ENCODE measurements at places on chromosomes 6 and 20. TPM values are rescaled to one million over a fixed set of nuclear protein-coding genes. Genes with fewer than 3 reads are reported as not detected.

DNA sequence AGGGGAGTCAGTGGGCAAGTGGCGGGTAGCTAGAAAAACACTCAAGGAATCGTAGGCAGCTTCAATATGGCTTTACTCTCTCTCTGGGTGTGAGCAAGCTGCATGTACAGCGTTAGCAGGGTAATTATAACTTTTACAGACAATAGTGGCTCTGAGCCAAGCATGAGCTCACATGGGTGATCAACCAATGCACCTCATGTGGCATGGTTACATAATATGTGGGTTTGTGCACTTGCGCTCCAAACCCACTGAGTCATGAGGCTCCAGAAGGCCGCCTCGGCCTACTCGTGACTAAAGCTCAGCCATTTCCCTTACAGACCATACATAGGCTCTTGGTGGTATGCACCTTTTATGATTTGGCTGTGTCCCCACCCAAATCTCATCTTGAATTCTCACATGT is 78.4 kb upstream of the FBXL4 start:
- no peak for DNase-seq

DNA sequence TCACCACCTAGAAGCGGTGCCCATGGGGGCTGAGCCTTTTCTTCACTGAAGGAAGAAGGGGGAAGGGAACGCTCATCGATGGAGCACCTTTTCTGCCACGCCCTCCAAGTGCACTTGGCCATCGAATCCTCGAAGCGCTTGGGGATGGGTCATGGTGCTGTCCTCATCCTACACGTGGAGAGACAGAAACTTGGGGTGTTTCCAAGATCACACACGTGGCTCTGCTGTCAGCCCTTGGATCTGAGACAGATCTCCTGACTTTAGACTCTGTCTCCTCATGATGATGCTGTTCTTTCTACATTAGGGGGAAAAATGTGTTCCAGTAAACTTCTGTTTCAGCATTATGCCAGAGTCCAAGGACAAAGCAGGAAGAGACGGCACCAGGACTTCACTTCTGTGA is 78.5 kb downstream of the SYNDIG1 start:
- no peak for DNase-seq

GRCh38 chr20:905396-905961 is 10.7 kb downstream of the ANGPT4 start:
- DNase-seq: no peak

- no peak for DNase-seq
Measured at GRCh38 chr6:21312118-21312517, 281.4 kb upstream of the SOX4 start.

GRCh38 chr6:109644131-109644530 is 46.9 kb downstream of the AK9 start:
- no peak for DNase-seq

DNA sequence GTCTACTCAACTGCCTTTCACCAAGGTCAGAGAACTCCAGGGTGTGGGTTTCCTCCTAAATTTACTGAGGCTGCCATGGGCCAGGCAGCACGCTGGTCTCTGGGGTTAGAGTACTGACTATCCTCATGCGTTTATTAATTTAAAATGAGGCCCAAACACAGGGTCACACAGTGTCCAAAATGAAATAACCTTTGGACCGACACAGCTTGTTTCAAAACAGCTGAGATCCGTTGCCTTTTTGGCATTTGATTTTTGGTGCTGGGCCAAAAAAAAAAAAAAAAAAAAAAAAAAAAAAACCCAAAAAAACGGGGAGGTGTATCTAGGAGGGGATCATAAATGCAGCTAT is 14.6 kb upstream of the TOX2 start:
- DNase-seq: no peak

- no peak for DNase-seq
Measured at GRCh38 chr6:13490402-13490801, 3.0 kb upstream of the GFOD1 start.

GRCh38 chr6:135493218-135493961 is 4.2 kb downstream of the AHI1 start:
- DNase-seq: no peak

DNA sequence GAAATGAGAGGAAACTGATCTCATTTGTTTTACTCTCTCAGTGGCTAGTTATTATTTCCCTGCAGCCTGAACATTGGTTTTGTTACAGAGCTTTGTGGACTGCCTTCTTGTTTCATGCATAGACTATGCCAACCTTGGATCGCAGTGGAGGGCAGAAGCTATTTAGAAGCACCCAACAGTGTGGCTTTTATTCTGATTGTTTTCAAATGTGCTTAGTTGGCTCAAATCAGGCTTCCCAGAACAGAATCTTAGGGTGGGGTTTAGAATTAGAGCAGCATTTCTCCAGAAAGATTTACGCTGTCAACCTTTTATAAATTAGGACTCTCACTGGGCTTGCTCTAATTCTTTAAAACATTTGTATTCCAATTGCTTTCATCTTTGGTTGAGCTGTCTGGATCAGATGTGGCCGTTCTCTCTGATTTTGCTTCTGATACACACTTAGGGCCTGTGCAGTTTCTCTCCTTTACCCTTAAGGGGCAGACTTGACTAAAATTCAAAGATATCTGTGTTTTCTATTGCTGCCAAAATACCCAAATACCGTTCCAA is 210.3 kb downstream of the BCKDHB start:
- no peak for DNase-seq

DNA sequence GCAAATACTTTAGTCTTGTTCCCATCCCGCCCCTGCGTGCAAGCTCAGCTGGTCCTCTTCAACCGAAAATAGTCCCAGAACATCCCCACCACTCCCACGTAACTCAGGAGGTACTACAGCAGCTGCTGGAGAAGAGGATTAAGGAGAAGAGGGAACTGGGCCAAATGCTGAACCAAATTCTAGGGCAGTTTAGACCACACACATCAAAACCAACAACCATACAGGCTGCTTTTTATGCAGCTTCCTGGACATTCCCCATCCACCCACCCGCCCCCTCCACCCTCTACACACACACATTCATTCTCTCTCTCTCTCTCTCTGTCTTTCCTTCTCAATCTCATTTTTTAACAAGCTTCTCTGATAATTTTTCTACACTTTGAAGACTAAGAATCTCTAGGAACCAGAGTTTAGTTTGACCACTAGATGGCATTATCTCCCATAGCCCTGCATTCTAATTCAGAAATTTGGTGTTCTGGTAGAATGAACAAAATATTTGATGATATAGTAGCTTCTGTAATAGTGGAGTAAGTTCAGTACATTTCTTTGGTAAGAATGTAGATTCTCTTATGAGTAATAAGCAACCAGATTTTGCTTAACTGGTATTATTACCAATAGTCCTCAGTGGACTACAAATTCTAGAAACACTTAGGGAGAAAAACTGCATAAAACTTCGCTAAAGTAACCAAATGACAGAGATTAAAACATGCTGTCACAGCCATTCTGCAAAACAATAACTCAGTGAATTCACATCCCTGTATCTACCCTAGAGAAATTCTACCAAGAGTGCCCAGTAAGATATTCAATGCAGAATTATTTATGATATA is 52.1 kb upstream of the BEND6 start:
- no peak for DNase-seq

GRCh38 chr6:21915707-21916260 is 322.2 kb downstream of the SOX4 start:
- DNase-seq: no peak

GRCh38 chr6:166275714-166276166 is 32.5 kb downstream of the PRR18 start:
- DNase-seq: no peak

- no peak for DNase-seq
Measured at GRCh38 chr6:28349344-28349891, 329 bp upstream of the ZKSCAN3 start.

Gene HAO1
- not detected for polyA plus RNA-seq

Gene PTK6
- 0.33 TPM for polyA plus RNA-seq

Gene SIGLEC1
- polyA plus RNA-seq: 1.2 TPM

Gene MICAL1
- 19.1 TPM for polyA plus RNA-seq

Gene MARCKS
- 312 TPM for polyA plus RNA-seq

Gene APOM
- polyA plus RNA-seq: 106 TPM
